ENCODE measurements at places on chromosomes 4 and X.

DNA sequence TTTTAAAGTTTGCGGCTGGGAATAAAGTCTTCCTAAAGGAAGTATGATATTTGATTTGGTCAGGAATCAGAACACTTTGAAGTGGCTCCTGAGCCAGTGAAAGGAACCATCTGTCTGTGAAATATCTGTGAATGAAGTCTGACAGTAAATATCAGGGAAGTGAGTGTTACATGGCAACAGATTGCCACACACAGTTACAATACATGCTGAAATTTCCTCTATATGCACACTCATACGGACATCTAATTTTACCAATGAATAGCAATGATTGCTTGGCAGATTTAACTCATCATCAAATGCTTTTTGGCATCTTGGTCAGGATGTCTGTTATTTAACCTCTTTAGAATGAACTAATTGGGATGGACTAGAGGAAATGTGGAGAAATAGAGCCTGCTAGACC, 1023.8 kb downstream of the FAT4 start:
- DNase-seq = peak; percentile 5

GRCh38 chr4:23337292-23337691, 552.6 kb downstream of the PPARGC1A start:
- no peak for DNase-seq

DNA sequence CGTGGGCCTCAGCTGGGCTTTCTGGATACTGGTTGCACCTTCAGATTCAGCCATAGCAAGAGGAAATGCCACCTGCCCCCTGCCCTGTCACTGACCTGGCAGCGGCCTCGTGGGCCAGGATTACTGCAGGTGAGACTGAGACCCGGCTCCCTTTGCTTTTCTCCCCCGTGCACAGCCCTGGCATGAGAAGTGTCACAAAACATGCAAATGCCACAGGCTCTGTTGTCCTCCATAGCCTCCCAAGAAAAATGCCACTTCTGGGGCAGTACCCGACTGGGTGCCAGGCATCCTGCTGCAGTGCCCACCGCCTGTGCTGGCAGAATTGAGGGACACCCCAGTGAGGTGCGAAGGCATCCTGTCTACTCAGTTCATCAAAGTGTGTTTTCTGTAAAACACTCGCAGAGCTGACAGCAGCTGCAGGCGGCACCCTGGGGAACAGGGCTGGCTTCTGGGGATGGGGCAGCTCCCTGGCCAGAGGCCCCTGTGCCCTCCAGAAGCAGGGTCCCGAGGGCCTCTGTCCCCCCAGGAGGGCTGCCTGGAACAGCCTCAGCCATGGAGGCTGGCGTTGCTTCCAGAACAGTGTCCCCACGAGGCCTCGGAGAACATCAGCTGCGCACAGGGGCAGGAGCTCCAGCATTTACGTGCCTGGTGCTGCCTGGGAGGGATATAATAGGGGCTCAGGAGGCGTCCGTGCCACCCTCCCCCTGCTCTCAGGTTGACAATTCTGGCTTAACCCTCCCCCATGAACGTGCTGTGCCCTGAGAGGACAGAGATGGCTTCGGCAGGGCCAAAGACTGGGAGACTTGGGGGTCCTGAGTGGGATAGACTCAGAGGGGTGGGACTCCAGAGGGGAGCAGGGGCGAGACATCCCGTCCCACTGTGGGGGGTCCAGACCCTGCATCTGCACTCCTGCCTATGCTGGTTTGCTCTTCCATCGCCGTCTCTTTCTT, 99.5 kb upstream of the NKX1-1 start:
- DNase-seq = no peak

DNA sequence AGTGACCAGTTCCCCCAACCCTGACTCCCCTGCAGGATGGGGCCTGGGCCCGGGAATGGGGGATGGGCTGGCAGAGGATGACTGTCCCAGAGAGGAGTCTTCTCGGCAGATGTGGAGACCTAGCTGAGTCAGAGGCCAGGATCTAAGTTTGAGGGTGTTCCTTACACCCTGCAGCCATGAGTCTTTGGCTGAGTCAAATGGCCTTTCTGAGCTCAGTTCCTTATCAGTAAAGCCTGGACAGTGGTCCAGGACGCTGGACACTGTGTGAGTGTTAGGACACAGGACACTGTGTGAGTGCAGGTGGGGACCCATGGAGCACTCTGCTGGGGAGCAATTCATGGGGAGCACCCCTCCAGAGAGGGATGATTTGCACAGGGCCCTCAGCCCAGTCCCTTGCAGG, 5.0 kb downstream of the IL9R start:
- no peak for DNase-seq

DNA sequence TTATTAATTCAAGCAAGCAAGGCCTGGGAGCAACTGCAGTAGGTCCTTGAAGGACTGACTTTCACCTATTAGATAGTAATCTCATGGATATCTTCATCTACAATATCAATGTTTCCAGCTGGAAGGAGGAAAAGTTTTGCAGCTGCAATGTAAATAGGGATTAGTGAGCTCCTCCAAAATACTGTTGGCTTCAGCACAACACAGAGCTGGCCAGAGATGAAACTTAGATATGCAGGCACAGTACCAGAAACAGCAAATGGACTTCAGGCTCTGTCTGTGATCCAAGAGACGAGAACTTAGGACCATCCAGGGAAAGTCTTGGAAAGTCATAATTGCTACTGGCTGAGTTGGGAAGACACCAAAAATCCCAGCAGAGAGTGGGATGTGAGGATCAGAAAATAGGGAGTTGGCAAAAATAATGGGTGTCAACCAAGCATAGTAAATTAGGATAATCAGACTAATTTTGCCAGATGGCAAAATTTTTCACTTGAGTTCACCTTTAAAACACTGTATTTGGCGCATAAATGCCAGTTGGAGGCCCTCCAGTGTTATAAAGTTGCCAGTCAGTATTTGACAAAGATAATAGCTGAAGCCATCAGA, 57.5 kb downstream of the PARM1 start:
- DNase-seq = no peak

DNA sequence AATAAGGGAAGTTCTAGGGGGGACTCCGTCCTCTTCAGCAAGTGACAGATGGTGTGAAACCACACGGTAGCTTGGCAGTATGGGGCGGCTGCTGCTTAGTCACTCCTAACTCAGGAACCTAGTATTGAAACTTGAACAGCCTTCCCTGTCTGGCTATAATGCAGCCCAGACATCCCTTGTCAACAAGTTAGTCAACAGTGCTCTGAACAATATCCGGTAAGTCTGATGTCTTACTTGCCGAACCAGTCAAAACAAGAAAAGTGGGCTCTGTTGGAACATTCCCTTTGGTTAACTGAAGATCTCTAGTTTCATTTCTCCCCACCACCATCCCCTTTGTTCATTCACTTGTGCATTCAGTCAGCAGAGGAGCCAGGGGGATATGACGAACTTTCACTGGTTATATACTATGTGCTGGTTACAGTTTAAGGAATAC, 18.7 kb upstream of the CXCL13 start:
- DNase-seq = peak; percentile 49

GRCh38 chrX:39470588-39471407, 627.0 kb downstream of the BCOR start:
- peak; percentile 63 for DNase-seq

DNA sequence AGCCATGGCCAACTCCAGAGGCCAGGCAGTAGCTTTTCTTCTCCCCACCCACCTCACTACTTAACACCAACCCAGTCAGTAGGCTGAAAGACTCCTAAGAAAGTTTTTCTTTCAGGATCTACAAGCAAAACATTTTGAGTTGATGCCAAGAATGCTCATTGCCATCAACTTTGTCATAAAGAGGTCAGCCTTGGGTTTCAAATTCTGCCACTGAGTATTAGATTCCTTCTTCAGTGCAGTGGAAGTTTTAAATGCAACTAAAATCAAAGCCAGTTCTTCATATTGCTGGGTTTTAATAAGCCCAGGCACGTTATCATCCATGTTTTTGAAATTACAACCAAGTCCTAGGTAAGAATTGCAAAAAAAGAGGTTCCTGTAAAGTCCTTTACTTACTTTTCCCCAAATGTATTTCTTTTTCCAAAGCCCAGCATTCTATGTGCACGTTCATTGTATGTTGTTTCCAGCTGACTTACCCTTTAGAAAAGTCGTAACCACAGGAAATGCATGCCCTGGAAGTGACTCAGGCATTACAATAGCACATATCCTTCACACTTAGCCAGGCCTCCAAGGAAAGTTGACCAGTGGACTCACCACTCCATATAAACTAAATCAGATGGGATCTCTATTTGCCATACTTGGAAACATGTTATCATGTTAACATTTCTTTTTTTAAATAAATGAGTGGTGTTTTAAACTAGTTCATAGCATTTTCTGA, 229.9 kb downstream of the SOX3 start:
- peak; percentile 52 for DNase-seq

GRCh38 chr4:141840299-141840986, 204.1 kb downstream of the IL15 start:
- DNase-seq = no peak

DNA sequence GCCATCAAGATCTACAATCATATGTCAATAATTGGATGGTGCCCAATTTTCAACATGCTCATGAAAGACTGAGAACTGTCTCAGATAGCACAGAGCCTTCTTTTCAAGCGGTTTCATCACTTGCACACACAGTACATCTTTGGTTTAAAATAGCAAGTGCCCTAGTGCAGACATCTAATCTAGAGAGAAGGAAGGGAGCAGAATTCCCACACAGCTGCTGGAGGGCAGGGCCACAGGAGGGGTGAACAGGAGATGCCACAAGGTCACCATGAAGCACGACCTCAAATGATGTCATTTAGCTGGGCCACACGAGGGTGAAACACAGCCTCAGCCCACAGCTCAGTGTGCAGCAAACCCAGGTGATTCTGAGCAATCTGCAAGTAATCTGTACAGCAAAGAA, 24.3 kb downstream of the LEF1 start:
- no peak for DNase-seq

- peak; percentile 31 for DNase-seq
Observed at GRCh38 chr4:46442963-46443362, 53.0 kb upstream of the GABRA2 start.

- DNase-seq = no peak
Observed at GRCh38 chr4:151199319-151200190, 77.4 kb upstream of the PRSS48 start.

DNA sequence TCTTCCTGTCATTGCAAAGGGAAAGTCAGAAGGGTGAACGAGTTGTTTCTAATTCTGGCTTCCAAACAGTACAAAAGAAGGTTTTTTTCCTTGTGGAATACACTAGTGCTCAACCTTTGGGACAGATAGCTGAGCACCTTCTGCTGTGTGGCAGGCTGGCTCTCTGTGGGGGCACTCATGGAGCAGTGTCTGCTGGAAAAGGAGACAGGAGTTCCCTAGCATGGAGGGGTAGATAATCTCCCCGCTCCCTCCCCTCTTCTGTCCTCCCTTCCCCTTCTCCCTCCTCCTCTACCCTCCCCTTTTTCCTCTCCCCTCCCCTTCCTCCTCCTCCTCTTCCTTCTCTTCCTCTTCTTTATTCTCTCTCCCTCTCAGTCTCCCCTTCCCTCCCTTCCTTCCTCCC, 62.4 kb upstream of the MTM1 start:
- no peak for DNase-seq

DNA sequence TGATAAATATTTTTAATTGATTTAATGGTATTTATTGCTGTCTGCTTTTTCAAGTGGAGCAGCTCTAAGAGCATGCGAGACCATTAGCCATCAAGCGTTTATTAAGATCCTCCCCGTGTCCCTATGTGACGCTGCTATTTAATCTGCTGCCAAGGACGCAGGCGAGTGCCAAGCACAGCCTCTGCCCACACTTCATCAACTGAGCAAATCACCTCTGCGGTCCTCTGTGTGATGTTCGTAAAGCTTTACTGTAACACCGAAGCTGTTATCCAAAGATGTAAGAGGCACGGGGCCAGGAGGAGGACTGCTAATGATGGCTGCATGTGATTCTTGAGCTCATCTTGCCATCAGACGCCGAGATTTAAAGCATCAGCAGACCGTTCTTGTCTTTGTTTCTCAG, 79.5 kb downstream of the STOX2 start:
- DNase-seq = no peak

GRCh38 chr4:95761871-95762270, 78.0 kb upstream of the PDHA2 start:
- DNase-seq = peak; percentile 13

- no peak for DNase-seq
Observed at GRCh38 chrX:110541266-110541665, 182.6 kb downstream of the RTL9 start.

- DNase-seq = no peak
Observed at GRCh38 chr4:98624642-98625041, 33.8 kb downstream of the TSPAN5 start.

GRCh38 chrX:67544281-67545035, 637 bp downstream of the AR start:
- peak; percentile 7 for DNase-seq

GRCh38 chrX:110310896-110311295, 7.0 kb downstream of the AMMECR1 start:
- DNase-seq = no peak

DNA sequence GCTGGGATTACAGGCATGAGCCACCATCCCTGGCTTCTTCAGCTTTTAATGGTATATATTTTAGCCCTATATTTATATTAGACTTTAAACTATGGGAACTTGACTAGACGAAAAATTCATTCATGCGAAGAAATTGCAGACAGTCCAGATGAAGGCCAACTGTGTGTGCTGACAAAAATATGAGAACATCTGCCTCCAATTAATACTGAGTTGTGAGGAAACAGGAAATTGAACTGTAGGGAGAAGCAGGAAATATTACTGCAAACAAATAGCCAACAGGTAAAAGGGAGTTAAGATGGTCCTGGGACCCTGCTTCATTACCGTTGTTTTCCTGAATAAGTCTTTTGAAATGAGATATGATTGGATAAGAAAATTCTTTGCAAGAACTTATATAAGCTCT, 26.3 kb downstream of the MGARP start:
- DNase-seq = no peak

- peak; percentile 15 for DNase-seq
Observed at GRCh38 chr4:139282721-139283075, 2.7 kb upstream of the MGARP start.

GRCh38 chr4:38153387-38153760, 193.2 kb downstream of the PTTG2 start:
- DNase-seq = no peak

DNA sequence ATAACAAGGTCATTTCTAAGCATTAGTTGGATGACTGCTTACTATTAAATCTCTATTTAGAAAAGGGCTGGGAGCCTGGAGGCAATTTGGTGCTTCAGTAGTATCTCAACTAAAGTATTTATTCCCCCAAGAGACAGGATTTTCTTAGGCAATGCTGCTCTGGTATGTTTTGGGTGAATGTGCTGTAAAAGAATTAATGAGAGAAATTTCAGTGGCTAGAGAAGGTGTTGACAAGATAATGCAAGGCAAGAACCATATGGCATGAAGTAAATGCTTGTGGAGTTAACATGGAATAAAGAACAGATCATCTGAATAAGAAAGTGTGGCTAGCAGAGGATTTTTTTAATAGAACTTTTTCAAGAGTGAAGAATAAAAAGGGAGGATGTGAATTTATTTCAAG, 3.9 kb downstream of the CYP2U1 start:
- DNase-seq = no peak

DNA sequence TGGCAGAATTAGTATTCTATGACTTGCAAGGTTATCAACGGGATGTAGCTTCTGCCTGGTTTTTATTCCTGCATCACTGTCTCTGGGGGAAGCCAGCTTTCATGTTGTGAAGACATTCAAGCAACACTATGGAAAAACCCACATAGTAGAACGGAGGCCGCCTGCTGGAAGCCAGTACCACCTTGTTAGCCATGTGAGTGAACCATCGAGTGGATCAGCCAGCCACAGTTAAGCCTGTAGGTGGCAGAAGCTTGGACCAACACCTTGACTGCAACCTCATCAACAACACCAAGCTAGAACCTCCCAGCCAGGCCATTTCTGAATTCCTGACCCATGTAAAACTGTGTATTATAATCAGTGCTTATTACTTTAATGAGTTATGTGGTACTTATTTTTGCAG, 538.2 kb downstream of the KCNIP4 start:
- no peak for DNase-seq

- DNase-seq = peak; percentile 82
Observed at GRCh38 chr4:168480931-168481611, 779 bp upstream of the DDX60L start.

Measured in fibroblast of pulmonary artery (primary cell).